ENCODE measurements at places on chromosomes 2 and 18.

DNA sequence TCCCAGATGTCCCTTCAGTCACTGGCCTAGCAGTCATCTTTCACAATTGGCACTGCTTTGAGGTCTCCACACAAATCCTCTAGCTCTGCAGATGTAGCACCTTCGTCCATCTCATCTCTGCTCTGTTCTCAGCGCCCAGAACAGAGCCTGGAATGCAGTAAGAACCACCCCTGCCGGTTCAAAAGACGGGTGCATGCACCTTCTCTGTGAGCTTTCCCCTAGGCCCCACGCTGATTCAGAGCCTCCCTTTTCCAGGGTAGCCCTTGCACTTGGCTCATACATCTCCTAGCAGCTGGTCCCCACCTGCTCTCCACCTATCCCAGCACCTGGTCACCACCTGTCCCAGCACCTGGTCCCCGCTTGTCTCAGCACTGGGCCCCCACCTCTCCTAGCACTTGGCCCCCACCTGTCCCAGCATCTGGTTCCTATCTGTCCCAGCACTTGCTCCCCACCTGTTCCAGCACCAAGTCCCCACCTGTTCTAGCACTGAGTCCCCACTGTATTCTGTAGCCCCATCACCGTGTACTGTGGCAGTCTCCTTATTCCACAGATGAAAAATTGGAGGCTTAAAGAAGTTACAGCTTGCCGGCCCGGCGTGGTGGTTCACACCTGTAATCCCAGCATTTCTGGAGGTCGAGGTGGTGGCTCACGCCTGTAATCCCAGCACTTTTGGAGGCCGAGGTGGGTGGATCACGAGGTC, 4.7 kb upstream of the KCNF1 start:
- DNase-seq = no peak

- peak; percentile 42 for DNase-seq
These were observed 375.0 kb downstream of the CTNNA2 start for GRCh38 chr2:79887747-79888374.

DNA sequence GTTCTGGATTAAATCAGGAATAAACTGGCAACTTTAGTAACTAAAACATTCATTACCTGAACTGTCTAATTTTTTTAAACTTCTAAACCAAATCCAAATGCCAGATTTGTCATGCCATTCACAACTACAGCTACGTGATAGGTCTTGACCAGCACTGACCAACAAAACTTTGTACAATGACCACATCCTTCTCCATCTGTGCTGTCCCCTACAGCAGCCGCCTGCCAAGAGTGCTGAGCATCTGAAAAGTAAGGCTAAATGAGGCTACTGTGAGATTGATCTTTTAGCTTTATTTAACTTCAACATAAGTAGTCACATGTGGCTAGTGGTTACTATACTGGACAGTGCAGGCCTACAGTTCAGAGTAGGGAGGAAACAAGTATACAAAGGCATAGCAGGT, 7.6 kb downstream of the FAM168B start:
- DNase-seq = no peak

DNA sequence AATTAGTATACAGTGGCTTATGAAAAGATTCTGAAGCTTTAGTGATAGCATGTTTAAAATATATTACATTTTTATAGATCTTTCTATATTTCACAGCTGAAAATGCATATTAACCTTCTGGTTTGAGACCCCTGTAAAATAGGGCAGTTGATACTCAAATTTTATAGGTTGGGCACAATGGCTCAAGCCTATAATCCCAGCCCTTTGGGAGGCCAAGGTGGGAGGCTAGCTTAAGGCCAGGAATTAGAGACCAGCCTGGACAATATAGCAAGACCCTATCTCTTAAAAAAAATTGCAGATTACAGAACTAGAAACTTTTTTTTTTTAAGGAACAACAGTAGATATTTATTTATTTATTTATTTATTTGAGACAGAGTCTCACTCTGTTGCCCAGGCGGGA, 31.2 kb downstream of the NBEAL1 start:
- no peak for DNase-seq

DNA sequence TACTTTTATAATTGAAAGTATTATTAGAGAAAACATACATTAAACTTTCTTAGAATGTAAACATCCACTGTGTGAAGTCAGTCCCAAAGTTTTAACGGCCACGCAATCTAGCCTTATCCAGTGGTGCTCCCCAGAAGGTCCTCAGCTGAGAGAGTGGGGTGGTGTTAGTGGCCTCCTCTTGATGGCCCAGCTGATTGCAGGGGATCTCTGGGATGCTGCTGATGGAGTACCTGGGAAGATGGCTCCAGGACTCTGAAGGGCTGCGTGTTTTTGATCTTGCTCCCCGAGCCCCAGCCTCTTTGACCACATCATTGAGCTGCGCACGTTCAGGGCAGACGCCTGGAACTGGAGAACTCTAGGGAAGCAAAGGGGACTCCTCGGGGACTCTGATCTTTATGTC, 181.4 kb downstream of the FAM210A start:
- DNase-seq = no peak

GRCh38 chr2:16494836-16495508, 170.7 kb downstream of the CYRIA start:
- no peak for DNase-seq

GRCh38 chr2:60844105-60844504, 37.3 kb upstream of the REL start:
- no peak for DNase-seq

GRCh38 chr2:168457190-168457895, 1.3 kb downstream of the CERS6 start:
- no peak for DNase-seq

DNA sequence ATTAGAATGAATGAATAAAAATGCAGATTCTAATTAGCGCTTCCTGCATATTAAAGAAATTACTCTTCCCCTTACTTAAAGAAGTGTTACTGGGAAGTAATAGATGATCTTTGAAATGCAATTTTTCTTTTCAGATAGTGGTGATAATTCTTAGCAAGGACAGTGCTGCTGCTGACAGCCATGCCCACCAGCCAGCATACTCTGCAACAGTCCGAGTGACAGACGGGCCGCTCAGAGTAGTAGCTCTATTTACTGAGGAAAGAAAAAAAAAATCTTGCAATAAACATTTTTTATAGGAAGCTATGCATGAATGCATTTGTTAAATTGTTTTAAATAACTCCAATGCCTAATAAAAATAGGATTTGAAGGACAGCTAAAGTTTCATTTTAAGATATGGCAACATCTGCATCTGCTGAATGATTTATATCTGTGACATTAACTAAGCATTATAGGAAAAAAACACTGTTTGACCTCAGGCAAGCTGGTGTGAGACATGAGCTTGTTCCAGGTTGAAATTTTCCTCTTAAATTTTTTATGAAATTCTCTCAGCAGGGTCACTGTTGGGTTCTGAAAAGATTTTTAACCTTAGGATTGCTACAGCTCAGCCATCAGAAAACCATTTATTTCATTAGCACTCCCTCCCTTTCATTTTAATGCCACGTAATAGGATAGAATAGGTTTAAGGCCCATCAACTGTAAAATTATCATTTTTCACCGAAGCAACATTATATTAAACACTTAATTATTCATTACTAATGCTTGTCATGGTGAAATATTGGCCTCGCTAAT, 393.8 kb downstream of the DCDC2C start:
- DNase-seq = no peak

DNA sequence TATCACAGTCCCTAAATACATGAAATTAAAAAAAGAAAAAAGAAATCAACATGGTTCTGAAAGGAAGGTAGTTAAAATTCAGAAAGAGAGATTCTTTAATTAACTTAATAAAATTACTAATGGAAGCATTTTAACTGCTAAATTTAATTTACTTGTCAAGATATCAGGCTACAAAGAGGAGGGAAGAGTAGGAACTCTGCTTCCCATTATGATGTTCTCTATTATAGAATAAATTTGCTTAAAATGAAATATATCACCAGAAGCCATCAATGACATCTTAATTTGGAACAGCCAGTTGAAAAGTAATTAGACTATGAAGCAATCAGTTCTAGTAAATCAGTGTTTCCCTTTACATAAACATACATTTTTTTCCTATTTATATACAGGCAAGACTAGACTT, 611.8 kb upstream of the FANCL start:
- no peak for DNase-seq

DNA sequence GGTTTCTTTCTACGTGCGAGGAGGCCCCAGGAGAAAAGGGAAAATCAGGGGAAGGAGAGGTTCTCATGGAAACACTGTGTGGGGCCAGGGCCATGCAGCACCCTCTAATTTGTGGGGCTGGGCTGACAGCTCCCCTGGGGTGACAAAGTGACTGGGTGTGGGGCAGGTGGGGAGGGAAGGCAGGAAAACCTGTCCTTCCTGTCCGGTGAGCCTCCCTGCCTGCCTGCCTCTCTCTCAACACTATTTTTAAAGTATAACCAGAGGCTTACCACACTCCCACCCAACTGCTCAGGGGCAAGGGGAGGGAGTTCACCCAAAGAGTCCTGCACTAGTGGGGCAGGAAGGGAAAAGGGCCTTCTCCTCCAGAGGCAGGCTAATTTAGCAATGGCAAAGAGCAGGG, 10.5 kb upstream of the EPAS1 start:
- DNase-seq = no peak

DNA sequence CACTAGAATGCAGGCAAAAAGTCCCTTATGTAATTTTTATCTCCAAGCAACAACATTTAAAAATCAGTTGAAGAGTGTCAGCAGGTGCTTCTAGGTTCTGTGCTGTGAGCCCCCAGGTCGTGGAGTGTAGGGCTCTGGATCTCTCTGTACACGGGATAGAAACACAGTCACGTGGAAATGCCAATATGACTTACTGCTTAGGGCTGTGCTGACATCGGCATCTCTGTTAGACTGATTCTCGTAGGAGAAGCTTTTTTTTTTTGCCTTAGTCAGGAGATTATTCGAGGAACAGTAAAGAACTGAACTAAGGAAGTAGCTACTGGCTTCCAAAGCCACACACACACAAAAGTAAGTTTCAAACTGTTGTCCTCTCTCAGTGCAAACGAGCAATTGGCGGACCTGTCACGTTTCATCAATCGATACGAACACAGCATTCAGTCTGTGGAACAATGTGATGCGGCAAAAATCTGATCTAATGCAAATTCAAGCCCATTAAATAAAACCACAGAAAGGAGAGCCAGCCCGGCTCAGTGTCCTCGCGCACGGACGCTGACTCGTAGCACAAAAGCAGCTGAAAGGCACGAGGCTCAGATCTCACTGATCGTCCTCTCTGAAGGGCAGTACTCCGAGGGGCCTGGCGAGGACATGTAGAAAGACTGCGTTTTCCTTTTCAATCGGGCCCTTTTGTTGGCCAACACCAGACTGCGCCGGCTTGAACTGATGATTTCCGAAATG, 41.5 kb downstream of the PRELID3A start:
- DNase-seq = no peak

DNA sequence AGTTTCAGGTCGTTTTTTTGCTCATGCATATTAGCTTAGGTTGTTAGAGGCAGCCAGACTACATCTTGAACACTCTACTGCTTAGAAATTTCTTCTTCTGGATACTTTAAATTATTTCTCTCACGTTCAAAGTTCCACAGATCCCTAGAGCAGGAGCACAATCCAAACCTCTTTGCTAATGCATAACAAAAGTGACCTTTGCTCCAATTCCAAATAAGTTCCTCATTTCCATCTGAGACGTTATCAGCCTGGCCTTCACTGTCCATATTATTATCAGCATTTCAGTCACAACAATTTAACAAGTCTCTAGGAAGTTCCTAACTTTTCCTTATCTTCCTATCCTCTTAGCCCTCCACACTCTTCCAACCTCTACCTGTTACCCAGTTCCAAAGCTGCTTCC, 50.4 kb upstream of the ERMN start:
- DNase-seq = no peak

GRCh38 chr2:137190411-137191195, 425.3 kb downstream of the THSD7B start:
- peak; percentile 75 for DNase-seq

DNA sequence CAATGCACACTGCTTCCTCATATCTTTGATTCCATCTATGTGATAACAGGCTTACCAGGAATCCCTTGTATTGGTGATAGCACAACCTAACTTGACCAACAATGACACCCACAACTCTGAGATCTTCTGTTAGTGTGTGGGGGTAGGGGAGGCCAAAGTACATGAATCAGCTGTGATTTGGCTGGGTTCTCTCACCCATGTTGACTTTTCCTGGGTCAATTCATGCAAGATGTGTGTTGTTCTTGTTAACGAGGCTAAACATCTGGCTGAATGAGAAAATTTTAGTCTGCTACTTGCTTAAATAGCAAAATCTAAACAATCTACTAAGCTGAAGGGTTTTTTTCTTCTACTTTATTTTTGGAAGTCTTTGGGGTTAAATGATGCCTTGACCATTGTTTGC, 341.2 kb upstream of the SLC14A2 start:
- DNase-seq = no peak

DNA sequence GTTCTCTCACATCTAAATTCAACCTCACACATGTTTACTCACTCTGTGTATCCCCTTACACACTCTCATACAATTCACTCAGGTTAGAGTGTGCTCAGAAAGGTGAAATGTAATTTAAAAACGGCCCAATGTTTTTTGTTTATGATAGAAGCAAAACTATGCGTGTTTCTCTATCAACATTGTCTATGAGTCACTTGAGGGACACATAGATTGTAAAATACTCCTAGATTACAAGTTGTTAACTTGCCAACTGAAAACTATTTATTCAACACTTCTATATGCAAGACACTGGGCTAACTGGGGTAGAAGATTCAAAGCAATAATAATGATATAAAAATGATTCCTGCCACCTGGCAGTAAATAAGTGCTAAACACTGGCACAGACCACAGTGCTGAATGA, 24.6 kb downstream of the CCDC195 start:
- no peak for DNase-seq

GRCh38 chr2:45370369-45370768, 240.7 kb downstream of the SRBD1 start:
- DNase-seq = no peak

DNA sequence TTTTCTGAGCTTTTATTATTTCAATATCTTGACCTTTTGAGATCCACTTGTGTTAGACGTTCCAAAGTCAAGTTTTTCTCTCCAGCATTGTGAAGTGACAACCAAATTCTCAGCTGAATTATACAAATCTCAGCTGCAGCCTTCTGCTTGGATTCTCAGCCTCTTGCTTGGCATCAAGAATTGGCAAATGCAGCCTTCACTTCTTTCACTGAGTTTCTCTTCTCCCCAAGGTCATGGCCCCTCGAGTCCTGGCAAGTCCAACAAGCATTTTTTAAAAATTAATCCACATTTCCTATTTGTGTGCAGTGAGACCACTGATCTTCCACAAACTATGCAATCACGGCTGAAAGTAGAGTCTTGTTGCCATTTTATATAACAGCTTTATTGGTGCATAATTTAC, 23.4 kb upstream of the SMIM21 start:
- DNase-seq = no peak

All from LHCN-M2 (cell line).